ENCODE measurements at places on chromosomes 7 and 10. TPM values are rescaled to one million over a fixed set of nuclear protein-coding genes. Genes with fewer than 3 reads are reported as not detected.

The MUC12 gene
- total RNA-seq, result 0.18 TPM

The CPN1 gene
- total RNA-seq, result not detected

The BTBD16 gene
- total RNA-seq, result not detected

The CYP2C19 gene
- 0.36 TPM for total RNA-seq

The C10orf90 gene
- not detected for total RNA-seq

The OR6V1 gene
- total RNA-seq, result not detected

The C10orf62 gene
- total RNA-seq, result 0.73 TPM

The NRP1 gene
- 35.0 TPM for total RNA-seq

The HIF1AN gene
- 22.0 TPM for total RNA-seq

The MAGI2 gene
- total RNA-seq, result 101 TPM

The OR13A1 gene
- 0.45 TPM for total RNA-seq

The ACBD7 gene
- 16.7 TPM for total RNA-seq

The ZNF467 gene
- total RNA-seq, result 3.2 TPM

The PCDH15 gene
- 36.2 TPM for total RNA-seq

The CRHR2 gene
- 0.27 TPM for total RNA-seq

The GTF2IRD1 gene
- total RNA-seq, result 20.7 TPM

The SPDYE5 gene
- total RNA-seq, result not detected

The TMEM130 gene
- total RNA-seq, result 7.6 TPM

The ATOH7 gene
- 1.5 TPM for total RNA-seq

The RTKN2 gene
- 17.1 TPM for total RNA-seq

The PHKG1 gene
- 2.5 TPM for total RNA-seq

The KCNIP2 gene
- 8.3 TPM for total RNA-seq

The OPALIN gene
- total RNA-seq, result not detected

The MYL10 gene
- not detected for total RNA-seq

The C10orf105 gene
- 1.00 TPM for total RNA-seq

The EBLN1 gene
- not detected for total RNA-seq

The LRCH4 gene
- 13.6 TPM for total RNA-seq

The FOXL3 gene
- total RNA-seq, result not detected

The RNF32 gene
- total RNA-seq, result 1.4 TPM

The FEZF1 gene
- total RNA-seq, result not detected

The LIPF gene
- total RNA-seq, result 0.27 TPM

The TRIM73 gene
- total RNA-seq, result 8.5 TPM

The ZNF680 gene
- 64.3 TPM for total RNA-seq

The RSPH10B gene
- 4.1 TPM for total RNA-seq

The UROS gene
- 53.4 TPM for total RNA-seq

The SLC16A9 gene
- 19.9 TPM for total RNA-seq

The SPAM1 gene
- total RNA-seq, result not detected

The ZEB1 gene
- total RNA-seq, result 127 TPM

The GSTO2 gene
- total RNA-seq, result 2.2 TPM

The HOXA2 gene
- not detected for total RNA-seq

The OR9A2 gene
- total RNA-seq, result 2.6 TPM

The RBP4 gene
- total RNA-seq, result 2.5 TPM

The ADK gene
- 44.1 TPM for total RNA-seq

The MYL7 gene
- not detected for total RNA-seq

The TRIM56 gene
- 3.0 TPM for total RNA-seq

The HOXA6 gene
- not detected for total RNA-seq

The WASHC2C gene
- total RNA-seq, result 40.6 TPM

The ZC3HAV1 gene
- 6.3 TPM for total RNA-seq

The FOXI2 gene
- not detected for total RNA-seq

The FANK1 gene
- total RNA-seq, result 4.4 TPM

The UPP1 gene
- total RNA-seq, result 23.5 TPM

The ABCC2 gene
- total RNA-seq, result 0.73 TPM

The ZNF735 gene
- not detected for total RNA-seq

The MMRN2 gene
- total RNA-seq, result 5.2 TPM

The LRMDA gene
- 0.91 TPM for total RNA-seq

The IL2RA gene
- not detected for total RNA-seq

The ANKMY2 gene
- total RNA-seq, result 37.8 TPM

The TSPAN15 gene
- 15.1 TPM for total RNA-seq
